ENCODE measurements at places on chromosomes 2 and 18. TPM values are rescaled to one million over a fixed set of nuclear protein-coding genes. Genes with fewer than 3 reads are reported as not detected.

APCDD1 gene
- total RNA-seq = 1.8 TPM

CCL20 gene
- not detected for total RNA-seq

C1D gene
- total RNA-seq = 16.5 TPM

PSMD1 gene
- 180 TPM for total RNA-seq

DNAJC10 gene
- total RNA-seq = 119 TPM

NPHP1 gene
- 2.8 TPM for total RNA-seq

SERPINB4 gene
- total RNA-seq = 4.3 TPM

DSG4 gene
- total RNA-seq = not detected

- no peak for DNase-seq
Observed at GRCh38 chr2:635687-636621, 41.3 kb downstream of the TMEM18 start.

GRCh38 chr2:162490052-162490717, 146.3 kb downstream of the GCA start:
- no peak for DNase-seq

- no peak for DNase-seq
Observed at GRCh38 chr18:3605954-3606443, 156.0 kb downstream of the TGIF1 start.

DNA sequence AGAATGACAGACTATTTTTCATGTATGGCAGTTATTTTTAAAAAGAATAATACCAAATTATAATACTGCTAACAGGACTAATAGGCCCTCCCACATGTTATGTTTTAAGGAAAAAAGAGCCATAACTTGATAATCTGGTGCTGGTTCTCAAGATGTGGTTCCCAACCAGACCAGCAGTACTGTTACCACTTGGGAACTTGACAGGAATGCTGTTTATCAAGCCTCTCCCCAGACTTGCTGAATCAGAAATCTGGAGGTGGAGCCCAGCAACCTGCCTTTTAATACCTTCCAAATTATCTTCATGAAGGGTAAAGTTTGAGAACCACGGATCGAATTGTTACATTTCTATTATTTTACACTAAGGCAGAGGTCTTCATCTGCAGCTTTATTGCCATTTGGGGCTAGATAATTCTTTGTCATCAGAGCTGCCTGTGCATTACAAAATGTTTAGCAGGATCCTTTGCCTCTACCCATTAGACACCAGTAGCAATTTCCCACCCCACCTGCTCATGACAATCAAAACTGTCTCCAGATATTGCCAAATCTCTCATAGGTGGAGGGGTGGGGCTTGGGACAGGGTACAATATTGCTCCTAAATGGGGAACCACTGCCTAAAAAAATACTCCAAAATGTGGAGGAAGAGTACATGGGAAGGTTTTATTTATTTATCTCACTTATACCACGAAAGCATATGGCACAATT, 629.6 kb downstream of the ARHGAP15 start:
- DNase-seq = no peak

GRCh38 chr2:68689553-68690537, 44.8 kb upstream of the ARHGAP25 start:
- no peak for DNase-seq

GRCh38 chr2:195891081-195891480, 177.6 kb downstream of the DNAH7 start:
- DNase-seq = no peak

DNA sequence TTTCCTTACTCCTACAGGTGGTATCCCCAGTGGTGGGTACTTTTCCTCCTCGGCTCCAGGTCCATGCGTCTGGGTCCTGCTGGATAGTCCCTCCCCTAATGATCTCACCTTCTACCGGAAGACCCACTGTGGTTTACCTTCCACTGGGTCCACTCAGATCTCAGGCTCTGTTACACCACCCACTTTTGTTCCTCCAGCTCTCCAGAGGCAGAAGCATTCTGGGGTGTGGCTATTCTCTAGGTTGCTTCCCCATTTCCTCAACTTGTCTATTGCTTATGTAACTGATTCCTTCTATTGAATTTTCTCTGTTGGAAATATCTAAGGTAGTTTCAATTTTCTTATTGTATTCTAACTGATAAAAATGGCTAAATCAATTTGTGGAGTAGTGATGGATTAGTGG, 87.6 kb upstream of the GALNT5 start:
- no peak for DNase-seq

DNA sequence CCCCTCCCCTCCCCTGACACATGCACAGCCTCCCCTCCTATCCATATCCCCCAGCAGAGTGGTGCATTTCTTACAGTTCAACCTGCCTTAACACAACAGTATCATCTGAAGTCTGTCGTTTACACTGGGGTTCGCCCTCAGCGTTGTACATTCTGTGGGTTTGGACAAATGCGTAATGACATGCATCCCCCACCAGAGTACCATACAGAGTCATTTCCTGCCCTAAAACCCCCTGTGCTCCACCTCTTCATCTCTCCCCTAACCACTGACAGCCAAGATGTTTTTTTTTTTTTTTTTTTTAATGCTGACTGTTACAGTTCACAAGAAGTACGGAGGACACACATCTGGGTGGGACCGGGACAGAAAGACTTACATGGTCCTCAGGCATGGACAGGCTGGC, 22.6 kb downstream of the POMC start:
- DNase-seq = no peak

DNA sequence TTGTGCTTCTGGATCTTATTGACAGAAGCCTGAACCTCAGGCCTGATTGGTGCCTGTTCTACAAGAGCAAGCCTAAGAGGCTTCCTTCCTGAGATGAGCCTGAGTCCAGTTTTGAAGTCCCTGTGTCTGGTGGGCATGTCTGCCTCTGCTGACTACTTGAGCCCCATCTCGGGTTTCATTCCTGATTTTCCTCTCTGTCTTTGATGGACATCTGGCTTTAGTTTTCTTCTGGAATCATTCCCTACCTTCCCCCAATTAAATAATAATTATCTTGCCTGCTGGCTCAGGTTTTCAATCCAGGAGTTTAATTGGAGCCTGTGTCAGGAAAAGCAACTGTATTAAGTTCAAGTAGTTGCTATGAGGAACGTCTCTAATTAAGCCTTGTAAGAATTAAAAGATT, 135.5 kb upstream of the MC4R start:
- DNase-seq = no peak

GRCh38 chr2:25315316-25315680, 26.4 kb downstream of the DNMT3A start:
- no peak for DNase-seq

- no peak for DNase-seq
Observed at GRCh38 chr2:232319067-232319802, 59.3 kb upstream of the ALPP start.

DNA sequence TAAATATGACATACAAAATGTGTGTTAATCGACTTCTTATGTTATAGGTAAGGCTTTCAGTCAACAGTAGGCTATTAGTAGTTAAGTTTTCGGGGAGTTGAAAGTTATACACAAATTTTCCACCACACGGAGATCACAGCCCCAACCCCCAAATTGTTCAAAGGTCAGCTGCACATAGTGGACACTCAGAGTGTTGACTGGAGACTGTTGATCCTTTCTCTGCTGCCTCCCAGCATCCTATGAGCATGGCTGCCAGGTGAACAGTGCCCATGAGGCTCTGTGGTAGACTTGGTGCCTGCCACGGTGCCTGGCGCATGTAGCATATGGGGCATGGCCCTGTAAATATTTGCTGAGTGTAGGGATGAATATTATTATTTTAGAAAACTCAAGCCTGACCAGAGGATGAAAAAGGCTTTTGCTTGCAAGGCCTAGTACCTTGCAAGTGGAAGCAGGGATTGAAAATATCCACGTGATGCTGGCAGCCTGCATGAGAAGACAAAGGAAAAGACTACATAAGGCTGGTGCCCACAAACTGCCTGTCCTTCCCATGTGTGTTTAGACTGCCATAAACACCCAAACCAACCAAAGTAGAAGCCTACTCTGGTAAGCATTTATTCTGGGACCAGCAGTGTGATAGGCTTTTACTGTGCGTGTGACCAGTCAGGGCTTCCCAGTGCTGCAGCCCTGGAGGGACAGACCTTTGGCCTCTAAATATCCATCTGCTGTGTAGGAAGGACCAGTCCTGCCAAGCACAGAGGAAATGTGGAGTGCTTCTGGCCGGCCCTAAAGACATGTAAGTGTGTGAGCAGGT, 226.1 kb downstream of the LDLRAD4 start:
- no peak for DNase-seq

GRCh38 chr2:230439590-230439989, 23.6 kb downstream of the SP100 start:
- DNase-seq = no peak
